GM12864 (cell line): ENCODE measurements at places on chromosomes 16 and 17.

DNA sequence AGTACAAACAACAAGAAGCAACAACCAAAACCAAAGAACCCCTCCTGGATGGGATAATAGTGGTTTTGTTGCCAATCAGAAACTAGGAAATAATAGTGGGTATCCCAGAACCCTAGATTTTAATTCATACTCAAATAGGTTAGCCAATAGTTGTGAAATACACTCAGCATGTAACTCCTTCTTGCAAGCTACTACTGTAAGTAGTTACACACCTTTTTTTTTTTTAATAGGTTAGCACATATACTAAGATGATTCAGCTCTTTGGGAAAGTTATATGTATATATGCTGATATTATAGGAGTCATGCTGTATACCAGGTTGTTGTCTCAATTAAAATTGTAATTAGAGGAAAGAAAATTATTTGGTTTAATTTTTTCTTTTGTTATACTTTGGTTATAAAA is 92.5 kb upstream of the HAS3 start:
- no peak for DNase-seq

- DNase-seq = no peak
These were observed 140.8 kb downstream of the PRKCA start for GRCh38 chr17:66443166-66443565.

GRCh38 chr16:87076950-87077749 is 240.0 kb downstream of the C16orf95 start:
- peak; percentile 51 for DNase-seq

- no peak for DNase-seq
These were observed 2.2 kb downstream of the HAGHL start for GRCh38 chr16:728890-729744.

DNA sequence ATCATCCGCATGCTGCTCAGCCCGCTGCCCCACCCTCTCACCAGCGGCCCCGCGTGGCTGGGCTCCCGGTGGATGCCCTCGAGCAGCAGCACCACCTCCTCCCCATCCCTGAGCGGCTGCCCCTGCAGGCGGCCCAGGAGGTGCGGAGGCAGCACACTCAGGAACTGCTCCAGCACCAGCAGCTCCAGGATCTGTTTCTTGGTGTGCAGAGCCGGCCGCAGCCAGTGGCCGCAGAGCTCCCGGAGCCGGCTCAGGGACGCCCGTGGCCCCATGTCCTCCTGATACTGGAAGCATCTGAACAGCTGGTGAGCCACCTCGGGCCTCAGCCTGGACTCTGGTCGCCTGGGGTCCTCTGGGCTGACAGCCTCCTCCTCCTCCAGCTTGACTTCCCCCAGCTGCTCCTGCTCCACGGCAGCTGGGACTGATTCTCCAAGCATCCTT is 6.6 kb downstream of the ZSCAN10 start:
- DNase-seq = no peak

GRCh38 chr16:58882292-58882691 is 148.2 kb upstream of the GOT2 start:
- DNase-seq = peak; percentile 26

- no peak for DNase-seq
These were observed 45.0 kb upstream of the USP7 start for GRCh38 chr16:9008601-9009260.

GRCh38 chr16:21950782-21951521 is 2.2 kb upstream of the UQCRC2 start:
- DNase-seq = no peak

DNA sequence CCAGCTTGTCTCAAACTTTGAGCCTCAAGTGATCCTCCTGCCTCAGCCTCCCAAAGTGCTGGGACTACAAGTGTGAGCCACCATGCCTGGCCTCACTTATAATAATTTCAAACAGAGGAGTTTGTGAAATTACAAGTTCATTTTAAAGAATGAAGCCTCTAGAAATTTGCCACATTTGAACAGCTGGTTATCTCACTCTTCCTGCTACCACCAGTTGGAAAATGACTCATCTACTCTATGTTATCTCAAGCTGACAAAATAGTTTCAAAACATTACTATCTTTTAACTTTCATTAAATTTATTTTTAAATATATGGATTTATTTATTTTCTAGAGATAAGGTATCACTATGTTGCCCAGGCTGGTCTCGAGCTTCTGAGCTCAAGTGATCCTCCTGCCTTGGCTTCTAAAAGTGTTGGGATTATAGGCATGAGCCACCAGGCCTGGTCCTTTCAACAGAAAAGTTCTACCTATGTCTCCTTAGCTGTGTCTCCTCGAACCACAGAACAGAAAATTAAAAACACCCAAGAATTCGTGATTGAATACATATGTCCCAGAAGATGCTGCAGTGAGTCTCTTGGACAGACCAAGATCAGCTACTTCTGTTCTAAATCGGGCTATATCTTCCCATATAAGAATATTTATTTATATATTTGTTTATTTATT is 47.6 kb downstream of the MYH13 start:
- no peak for DNase-seq

DNA sequence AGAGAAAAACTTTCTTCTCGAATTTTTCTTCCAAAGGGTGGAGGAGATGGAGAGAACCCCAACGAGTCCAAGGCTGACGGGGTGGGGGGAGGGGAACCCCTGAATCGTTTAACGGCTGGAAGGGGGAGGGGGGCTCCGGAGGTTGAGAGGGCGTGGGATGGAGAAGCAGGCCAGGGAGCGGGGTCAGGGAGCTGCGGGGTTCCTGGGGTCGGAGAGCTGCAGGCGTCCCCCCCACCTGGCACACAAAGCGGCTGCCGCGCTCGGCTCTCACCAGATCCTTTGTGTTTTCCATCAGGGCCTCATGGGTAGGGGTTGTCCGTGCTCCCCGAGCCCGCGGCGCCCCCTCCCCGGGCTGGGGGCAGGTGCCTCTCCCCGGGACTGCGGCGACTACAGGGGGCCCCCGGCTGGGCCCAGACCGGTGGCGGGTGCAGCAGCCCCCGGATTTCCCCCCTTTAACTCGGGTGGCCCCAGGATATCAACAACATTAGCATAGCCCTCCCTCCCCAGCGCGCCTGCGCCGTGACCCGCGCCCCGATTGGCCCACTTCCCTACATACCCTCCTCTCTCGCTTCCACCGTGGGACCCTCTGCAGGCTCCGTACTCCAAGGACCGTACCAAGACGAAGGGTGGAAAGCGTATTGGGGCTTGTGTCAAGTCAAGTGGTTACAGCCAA is at the start of gene MBTD1:
TSS of gene MBTD1 (minus strand) at position 486 of the 673 bp plus-strand sequence. CDS start 34,888 bp downstream, outside the sequence.
- DNase-seq = peak; percentile 94

GRCh38 chr16:17817260-17817659 is 346.5 kb upstream of the XYLT1 start:
- no peak for DNase-seq

DNA sequence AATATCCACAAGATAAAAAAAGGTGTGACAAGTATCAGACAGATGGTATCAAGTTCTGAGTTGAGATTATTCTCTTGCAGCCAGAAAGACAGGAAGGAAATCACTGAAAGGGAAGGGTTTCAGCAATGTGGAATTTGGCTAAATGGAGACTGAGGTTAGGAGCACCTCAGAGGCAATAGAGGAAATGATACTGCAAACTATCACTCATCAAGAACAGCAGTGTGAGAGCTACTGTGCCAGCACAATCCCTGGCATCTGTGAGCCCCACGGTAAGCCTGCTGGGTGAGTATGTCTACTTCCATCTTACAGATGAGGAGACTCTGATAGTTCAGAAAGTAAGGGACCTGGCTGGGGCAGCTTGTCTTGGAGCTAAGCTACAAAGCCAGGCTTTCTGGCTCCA is 162.0 kb downstream of the SALL1 start:
- DNase-seq = no peak

DNA sequence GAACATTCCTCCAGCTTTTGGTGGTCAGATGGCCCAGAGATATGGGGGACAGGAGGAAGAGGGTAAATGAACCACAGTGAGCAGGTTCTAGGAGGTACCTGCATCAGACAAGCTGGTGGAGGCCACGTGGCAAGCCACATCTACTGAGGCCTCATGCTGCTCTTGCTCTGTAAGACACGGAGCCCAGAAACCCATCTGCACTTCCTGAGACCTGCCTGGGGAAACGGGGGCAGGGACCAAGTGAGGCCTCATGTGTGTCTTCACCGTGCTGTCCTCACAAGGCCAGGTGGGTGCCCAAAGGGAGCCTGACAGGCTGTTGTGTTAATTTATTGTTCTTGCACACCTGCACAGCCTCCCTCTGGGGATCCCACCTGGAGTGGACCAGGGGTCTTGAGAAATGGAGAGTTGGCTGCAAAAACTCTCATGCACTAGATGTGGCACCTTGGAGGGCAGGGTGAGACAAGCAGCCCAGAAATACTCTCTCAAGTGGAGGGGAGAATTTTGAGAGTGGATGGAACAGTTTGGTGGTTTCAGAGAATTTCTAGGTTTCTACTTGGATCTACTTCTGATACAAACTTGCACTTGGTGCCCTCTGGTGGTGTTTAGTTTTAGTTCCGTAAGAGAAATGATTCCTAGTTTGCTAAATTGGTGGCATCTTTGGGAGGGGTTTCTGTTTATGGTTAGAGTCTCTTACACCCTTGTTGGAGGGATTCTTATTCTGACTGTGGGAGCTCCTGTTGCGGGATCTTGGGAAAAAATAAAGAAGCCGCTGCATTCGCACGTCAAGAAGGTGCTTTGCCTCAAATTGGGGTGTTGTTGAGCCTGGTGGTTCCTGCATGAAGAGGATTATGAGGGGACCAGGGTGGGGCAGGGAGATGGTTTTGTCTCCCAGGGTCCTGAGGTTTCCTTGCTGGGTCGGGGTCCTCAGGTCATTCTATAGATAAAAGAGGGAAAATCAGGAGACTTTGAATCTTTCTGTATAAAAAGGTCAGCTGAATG is 47.5 kb downstream of the SLC6A2 start:
- no peak for DNase-seq

GRCh38 chr17:76462556-76463290 is 4.7 kb upstream of the AANAT start:
- no peak for DNase-seq

GRCh38 chr17:36149296-36149820 is 27.1 kb downstream of the TBC1D3B start:
- no peak for DNase-seq
